ENCODE measurements at places on chromosomes 5 and 9.
A peak's percentile ranks its signal among the peaks of the same experiment; 100 is the strongest.

GRCh38 chr5:178103612-178104011 lies 9.7 kb upstream of the N4BP3 start:
- no peak for DNase-seq

DNA sequence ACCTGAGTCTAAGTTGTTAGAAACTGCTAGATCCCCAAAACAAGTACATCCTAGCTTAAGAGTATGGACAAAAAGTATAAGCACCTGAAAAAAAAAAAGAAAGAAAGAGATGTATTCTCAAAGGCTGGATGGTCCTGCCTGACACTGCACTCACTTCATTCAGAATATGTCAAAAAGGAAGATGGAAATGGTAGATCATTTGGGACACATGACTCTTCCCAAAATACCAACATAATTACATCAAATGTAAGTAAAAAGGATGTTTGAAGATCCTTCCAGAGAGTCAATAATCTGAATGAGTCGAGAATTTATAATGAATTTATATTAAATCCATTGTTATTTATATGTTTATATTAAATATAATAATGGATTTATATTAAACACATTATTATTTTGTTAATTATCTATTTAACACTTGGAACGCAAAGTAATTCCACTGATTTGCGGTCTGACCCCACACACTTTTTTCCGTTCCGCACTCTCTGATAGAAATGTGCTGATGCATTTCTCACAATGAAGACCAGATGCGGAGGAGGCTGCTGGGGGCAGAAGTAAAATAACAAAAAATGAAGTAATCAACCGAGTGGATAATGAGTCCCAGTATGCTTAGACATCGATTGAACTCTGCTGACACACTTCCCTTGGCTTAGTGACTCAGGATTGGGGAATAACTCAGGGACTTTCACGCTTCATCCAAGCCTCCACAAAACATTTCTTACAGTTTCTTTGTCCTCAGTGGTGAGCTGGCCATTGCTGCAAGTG lies 201.2 kb downstream of the ADAMTS12 start:
- DNase-seq, result no peak

GRCh38 chr5:111703662-111704061 lies 53.3 kb downstream of the NREP start:
- DNase-seq, result peak; percentile 53

DNA sequence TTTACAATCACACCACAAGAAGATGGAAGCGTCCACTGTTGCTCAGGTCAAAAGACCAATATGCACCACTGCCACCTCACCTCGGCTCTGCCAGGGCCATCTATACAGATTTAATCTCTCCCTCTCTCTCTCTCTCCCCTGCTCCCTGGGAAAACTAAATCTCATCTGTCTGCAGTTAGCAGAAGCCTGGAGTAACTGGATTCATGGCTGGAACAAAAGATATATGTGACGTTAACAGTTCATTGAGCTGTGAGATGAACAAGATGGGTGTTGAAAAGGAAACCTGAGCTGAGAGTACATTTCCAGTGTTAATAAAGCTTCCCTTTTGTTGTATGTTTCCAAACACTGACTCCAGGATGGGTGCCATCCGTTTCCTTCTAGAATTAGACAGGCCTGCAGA lies 369.7 kb downstream of the CDK5RAP2 start:
- no peak for DNase-seq
